ENCODE measurements at places on chromosomes 7 and 10.

- DNase-seq = no peak
Observed at GRCh38 chr7:36748017-36748487, 23.8 kb upstream of the AOAH start.

DNA sequence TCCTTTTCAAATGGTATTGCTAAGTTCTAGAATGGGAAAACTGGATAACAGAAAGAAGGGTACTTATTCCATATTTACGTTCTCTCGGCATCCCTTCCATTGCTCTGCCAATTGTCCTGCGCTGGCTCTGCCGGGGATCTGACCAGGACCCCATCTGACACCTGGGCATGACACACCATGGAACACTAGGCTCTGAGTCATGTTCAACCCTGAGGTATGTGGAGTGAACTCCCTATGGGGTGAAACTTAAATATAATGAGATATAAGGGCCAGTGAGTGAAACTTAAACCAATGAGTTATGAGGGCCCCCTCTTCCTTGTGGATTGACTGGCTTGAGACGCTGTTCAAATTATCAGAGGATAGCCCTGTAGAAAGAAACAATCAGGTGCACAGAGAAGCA, 55.1 kb upstream of the ZEB1 start:
- DNase-seq = peak; percentile 50

GRCh38 chr7:131943646-131944045, 387.2 kb upstream of the PODXL start:
- no peak for DNase-seq

DNA sequence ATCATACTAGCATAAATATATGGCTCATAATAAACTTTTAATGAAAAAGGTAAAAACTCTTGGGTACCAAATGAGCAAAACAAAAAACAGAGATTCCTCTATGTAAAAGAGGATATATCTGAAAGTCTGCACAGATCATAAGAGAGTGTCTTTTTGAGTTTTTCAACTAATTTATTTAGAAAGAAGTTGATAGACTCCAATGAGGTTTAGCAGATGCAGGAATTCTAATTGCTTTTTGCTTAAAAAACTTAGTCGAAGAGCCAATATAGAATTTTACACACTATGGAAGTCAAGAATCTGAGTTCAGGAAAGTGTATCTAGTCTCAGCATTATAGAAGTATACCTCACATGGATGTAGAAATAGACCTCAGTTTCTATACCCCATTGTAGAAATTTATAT, 3.4 kb upstream of the MLLT10 start:
- DNase-seq = no peak

GRCh38 chr7:46651070-46651469, 730.0 kb upstream of the IGFBP3 start:
- DNase-seq = no peak

DNA sequence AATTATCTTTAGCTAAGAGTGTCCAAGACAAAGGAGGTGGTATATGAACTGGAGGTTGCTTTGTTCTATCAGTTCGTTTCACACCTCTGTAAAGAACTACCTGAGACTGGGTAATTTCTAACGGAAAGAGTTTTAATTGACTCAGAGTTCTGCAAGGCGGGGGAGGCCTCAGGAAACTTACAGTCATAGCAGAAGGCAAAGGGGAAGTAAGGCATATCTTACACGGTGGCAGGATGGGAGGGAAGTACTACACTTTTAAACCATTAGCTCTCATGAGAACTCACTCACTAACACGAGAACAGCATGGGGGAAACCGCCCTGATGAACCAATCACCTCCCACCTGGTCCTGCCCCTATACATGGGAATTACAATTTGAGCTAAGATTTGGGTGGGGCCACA, 1202.3 kb upstream of the LRRTM3 start:
- DNase-seq = no peak

DNA sequence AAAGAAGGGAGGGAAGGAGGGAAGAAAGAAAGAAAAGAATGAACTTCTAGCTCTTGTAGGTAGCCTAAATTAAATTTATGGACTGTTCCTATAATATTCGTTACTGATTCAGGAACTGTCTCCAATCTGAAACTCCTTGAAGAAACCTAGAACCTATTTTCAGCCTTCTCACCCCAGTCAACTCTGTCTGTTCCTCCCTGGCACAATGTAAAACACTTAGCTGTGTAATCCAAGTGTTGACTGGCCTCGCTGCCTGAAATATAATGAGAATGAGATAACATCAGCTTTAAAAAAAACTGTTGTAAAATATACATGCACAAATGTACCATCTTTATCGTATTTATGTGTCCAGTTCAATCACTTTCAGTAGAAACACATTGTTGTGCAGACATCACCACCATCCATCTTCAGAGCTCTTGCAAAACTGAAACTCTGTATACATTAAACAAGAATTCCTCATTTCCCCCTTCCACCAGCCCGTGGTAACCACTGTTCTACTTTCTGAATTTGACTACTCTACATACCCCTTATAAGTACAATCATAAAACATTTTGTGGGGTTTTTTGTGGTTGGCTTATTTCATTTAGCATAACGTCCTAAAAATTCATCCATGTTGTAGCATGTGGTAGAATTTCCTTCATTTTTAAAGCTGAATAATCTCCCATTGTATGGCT, 6.3 kb upstream of the C7orf33 start:
- no peak for DNase-seq

GRCh38 chr7:3201937-3202710, 98.9 kb upstream of the SDK1 start:
- DNase-seq = no peak

- DNase-seq = peak; percentile 45
Observed at GRCh38 chr7:156474241-156474743, 166.3 kb upstream of the RNF32 start.

DNA sequence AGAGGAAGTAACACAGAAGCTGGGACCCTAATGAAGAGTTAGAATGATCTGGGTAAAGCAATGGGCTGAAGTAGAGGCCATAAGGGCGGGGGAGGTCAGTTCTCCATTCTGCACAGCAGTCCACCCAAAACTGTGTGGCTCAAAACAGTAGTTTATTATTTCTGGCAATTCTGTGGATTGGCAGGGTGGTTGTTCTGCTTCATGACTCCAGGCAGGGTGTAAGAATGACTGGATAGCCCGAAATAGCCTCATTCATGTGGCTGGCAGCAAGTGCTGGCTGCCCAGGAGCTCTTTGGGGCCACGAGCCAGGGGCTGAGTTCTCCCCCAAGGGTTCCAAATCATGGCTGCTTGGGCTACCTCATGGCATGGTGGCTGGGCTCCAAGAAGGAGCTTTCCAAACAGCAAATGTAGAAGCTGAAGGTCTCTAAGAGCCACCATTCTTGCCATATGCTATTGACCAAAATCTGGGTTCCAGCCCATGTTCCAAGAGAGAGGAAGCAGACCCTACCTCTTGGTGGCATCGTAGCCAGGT, 315.1 kb upstream of the C7orf33 start:
- DNase-seq = no peak

- DNase-seq = peak; percentile 88
Observed at GRCh38 chr7:151744656-151745638, 132.0 kb downstream of the PRKAG2 start.

GRCh38 chr10:1172256-1172984, 116.2 kb downstream of the WDR37 start:
- no peak for DNase-seq

DNA sequence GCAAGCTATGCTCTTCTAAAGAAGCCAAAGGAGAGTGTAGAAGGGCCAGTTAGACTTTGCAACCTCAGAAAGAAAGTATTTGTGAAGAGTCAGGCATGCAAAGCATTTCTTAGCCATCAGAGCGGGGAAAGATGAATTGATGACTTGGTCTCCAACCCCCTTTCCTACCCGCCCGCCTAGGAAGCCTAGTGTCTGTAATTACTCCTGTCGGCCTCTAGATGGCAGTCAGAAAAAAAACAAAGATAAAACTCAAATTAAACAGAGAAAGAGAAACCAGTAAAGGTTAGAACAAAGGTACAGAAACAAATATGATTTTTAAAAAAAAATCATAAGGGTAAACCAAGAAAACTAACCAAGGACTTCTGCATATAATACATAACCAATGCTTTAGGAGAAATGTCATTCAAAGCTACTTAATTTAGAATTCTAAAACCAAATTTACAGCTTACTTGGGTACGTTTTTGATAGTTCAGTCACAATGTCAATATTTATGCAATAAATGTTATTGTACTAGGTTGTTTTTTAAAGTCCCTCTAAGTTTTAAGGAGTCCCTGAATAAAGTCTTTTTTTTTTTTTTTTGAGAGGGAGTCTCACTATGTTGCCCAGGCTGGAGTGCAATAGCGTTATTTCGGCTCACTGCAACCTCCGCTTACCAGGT, 97.6 kb downstream of the LYZL1 start:
- DNase-seq = peak; percentile 42

DNA sequence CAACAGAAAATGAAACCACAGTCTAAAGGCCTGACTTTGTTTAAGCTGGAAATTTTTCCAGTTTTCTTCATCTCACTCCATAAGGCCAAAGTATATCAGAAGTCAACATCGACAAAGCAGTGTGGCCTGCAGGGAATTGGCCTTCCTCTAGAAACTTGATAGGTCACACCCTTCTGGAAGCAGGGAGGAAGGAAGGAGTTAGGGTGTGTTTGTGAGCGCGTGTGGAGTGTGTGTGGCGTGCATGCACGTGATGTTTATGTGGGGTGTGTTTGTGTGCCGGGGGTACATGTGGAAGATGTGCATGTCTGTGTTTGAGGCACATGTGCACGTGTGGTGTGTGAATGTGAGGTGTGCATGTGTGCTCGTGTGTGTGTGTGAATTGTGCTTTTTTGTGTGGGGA, 28.6 kb downstream of the ZC3HAV1 start:
- no peak for DNase-seq

DNA sequence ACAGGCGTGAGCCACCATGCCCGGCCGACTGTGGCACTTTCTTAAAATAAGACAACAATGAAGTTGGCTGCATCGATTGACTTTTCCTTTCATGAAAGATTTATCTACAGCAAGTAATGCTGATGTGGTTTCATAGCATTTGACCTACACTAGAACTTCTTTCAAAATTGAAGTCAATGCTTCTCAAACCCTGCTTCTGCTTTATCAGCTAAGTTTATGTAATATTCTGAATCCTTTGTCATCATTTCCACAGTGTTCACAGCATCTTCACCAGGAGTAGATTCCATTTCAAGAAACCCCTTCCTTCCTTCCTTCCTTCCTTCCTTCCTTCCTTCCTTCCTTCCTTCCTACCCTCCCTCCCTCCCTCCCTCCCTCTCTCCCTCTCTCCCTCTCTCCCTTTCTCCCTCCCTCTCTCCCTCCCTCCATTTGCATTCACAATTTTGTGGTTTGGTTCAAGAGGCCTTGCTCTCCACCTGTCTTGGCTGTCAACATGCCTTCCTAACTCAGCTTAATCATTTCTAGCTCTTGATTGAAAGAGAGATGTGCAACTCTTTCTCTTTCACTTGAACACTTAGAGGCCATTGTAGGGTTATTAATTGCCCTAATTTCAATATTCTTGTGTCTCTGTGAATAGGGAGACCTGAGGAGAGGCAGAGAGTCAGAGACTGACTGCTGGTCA, 52.1 kb downstream of the HDAC9 start:
- no peak for DNase-seq

GRCh38 chr7:1619152-1620079, 49.6 kb upstream of the PSMG3 start:
- no peak for DNase-seq

DNA sequence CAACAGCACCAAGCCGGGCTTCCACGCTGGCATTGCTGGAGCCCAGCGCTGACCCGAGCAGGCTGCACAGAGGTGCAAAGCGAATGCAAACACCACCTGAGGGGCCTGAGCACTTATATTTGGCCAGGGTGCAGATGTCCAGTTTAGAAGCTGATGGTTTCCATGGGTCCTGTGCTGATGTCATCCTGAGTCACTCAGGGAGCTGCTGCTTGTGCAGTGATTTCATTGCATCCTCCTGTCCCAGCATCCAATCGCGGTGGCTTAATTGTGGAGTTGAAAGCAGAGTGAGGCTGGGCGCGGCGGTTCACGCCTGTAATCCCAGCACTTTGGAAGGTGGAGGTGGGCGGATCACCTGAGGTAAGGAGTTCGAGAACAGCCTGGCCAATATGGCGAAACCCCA, 410.2 kb upstream of the KLF6 start:
- peak; percentile 82 for DNase-seq

All from fibroblast of mammary gland (primary cell).